ENCODE measurements at places on chromosomes 1 and 21.

DNA sequence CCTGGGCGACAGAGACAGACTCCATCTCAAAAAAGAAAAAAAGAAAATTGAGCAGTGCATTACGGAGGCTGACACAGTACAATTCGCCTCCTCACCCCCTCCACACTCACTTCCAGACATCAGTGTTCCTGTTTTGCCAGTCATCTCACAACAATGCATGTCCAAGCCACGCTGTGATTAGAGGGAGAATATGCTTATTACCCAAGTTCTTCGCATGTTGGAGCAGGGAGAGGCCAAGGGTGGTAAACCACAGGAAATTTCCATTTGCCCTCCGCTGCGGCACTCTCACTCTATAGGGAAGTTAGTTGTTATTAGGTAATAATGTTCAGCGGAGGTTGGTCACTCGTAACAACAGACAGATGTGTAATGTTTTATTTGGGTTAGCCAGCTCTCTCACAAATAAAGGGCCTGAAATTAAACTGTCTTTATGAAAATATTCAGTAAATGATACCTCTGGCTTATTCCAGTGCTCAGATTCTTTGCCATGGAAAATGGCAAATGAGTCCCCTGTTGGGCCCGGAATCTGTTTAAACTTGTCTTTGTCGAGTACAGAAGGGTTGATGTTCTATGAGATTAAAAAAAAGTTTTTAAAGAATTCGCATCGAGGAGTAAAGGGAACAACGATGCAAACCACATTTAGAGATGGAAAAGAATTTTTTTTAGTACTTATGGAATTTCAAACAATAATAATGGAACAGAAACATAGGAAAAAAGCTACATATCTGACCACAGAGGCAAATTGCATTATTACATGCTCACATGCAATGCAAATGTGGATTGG is 33.1 kb downstream of the KCNJ15 start:
- DNase-seq: no peak

DNA sequence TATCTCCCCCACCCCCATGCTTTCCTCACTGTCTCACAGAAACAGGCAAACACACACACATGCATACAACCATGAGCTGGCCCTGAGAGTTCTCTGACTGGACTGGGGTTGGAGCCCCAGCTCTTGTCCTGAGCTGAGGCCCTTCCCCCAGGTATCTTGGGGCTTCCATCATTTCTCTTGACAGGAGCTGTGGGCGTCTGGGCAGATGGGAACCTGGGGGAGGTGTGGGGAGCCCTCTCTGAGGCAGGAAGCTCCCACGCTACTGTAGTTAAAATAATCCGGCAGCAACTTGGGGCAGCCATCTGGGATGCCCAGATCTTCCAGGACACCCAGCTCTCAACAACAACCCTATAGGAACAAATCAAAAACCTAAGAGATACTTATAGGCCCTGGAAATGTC is 2.7 kb upstream of the KIF21B start:
- DNase-seq: no peak

- no peak for DNase-seq
These were observed 190.0 kb upstream of the UBE2U start for GRCh38 chr1:64013395-64013794.

GRCh38 chr21:14382486-14382834 is 486 bp downstream of the HSPA13 start:
- DNase-seq: no peak

Data from NCI-H1417 (cell line).